ENCODE measurements at places on chromosomes 2 and 18.

GRCh38 chr2:183037074-183037552, 1.1 kb downstream of the NCKAP1 start:
- no peak for DNase-seq

DNA sequence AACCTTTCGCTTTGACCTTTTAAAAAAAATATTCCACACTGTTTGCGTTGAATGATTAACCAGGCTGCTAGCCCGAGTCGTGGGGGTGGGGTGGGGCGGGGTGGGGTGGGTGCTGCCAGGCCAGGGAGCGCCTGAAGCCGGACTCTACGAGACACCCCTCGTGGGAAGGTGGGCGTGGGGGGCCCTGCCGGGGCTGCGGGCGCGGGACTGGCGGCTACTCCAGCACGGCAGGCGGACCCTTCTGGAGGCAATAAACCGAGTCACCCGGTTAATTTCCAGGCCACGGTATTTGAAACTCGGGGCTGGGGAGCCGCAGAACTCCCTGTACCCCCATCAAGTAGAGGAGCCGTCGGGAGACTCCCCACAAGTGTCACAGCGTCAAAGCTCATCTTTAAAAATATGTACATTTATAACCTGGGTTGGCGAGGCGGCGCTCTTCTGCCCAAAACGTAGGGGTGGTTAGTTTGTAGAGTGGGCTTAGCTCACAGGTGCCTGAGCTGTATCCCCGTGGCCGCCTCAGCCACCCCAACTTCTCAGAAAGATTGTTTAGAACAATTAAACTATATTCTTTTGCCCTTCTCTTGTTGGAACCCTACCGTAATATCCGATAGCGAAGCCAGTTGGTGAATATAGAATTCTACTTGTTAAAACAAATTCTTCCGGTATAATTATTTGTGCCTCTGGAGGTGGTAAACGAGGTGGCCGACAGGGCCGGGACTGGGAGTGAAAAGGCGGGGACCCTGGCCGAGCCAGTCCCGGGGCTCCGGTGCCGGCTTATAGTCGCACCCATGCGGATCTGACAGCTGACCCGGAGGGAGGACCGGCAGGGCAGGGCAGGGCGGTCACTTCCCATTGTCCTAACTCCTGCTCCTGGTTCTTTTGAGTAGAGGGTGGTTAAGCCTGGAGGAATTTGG, 1.4 kb downstream of the B3GNT2 start:
- DNase-seq, result no peak

DNA sequence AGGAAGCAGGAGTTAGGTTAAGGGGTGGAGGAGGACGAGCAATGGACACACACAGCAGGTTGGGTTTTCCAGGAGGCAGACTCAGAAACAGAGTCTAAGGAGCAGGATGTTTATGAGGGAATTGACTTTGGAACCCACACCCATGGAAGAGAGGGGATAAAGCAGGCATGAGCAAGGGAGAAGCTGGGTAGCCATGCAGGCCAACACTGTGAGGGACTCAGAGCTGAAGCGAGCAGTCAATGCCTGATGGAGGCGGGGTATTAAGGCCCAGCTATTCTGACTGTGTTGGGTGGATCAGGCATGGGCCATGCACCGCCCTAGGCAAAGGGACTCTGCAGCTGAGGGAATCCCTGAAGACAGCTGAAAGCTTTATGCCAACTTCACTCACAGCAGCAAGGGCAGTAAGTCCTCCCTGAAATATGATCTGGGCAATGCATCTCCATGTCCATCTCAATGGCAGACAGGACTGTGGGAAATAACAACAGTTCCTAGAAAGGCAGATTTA, 37.6 kb downstream of the TEX51 start:
- no peak for DNase-seq

GRCh38 chr2:69083235-69083748, 70.3 kb downstream of the ANTXR1 start:
- DNase-seq, result no peak

DNA sequence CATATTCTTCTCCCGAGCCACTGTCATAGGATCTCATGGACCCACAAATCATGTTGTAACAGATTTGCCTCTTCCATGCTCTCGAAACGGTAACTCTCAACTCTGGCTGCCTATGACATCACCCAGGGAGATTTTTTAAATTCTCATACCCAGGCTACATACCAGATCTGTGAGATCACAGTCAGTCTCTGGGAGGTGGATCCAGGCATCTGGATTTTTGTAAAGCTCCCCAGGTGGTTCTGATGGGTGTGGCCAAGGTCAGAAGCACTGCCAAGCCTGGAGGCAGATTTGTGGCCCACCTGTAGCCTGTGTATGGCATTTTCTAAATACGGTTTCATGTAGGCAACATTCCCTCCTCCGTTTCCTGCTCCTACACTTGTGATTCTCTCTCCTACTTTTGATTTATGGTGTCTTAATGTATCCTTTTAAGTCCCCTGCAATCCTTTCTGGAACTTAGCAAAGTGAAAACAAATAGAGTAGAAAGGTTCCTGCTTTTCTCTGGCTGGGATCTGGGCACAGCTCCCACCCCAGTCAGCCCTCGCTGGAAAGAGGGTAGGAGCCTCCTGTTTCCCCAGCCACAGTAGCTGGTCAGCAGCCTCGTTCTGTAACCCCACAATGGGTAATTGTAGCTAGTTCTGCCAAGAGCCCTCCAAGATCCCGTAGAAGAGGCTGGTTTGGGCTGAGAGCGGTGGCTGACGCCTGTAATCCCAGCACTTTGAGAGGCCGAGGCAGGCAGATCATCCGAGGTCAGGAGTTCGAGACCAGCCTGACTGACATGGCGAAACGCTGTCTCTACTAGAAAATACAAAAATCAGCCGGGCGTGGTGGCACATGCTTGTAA, 96.2 kb downstream of the KLHL29 start:
- no peak for DNase-seq

DNA sequence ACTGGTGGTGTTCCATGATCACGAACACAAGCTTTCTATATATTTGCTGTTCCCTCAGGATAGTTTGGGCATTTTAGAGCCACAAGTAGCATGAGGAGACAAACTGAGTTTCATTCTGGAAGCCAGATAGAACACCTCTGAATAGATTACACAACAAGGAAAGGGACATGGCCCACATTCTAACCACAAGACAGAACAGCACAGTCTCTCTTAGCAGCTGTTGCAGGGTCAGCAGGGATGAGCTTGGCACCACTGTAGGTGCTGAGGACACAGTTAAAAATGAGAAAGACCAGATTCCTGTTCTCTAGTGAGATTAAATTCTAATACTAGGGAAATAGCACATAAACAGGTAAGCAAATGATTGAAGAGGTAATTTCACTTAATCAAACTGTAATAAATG, 235.3 kb downstream of the ZNF407 start:
- no peak for DNase-seq

DNA sequence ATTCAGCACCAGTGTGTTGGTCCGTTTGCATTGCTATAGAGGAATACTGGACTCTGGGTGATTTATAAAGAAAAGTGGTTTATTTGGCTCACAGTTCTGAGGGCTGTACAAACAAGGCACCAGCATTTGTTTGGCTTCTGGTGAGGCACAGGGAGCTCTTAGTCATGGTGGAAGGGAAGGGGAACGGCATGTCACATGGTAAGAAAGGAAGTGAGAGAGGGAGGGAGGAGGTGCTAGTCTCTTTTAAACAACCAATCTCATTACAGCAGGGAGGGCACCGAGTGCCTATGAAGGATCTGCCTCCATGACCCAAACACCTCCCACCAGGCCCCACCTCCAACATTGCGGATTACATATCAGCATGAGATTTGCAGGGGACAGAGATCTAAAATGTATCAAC, 143.9 kb upstream of the DLX2 start:
- DNase-seq, result no peak

- DNase-seq, result no peak
Measured at GRCh38 chr2:150676747-150677383, 189.4 kb upstream of the RND3 start.

- no peak for DNase-seq
Measured at GRCh38 chr2:224086226-224086914, 47.3 kb upstream of the SERPINE2 start.

DNA sequence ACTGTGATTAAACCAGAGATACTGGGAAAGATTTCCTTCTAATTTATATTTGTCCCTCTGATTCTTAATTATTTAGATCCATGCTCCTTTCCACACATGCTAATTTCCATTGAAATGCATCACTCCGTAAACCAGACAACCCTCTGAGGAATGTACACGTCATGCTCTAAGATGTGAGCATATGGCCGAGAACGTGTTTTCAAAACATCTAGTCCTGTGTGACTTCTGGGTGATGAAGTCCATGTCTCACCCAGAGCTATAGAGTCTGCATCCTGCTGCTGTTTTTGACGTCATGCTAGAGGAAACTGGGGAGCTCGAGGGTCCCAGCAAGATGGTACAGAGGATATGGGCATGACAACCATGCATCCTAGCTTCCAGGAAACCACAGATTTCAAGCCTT, 53.6 kb downstream of the CAPN13 start:
- DNase-seq, result no peak

DNA sequence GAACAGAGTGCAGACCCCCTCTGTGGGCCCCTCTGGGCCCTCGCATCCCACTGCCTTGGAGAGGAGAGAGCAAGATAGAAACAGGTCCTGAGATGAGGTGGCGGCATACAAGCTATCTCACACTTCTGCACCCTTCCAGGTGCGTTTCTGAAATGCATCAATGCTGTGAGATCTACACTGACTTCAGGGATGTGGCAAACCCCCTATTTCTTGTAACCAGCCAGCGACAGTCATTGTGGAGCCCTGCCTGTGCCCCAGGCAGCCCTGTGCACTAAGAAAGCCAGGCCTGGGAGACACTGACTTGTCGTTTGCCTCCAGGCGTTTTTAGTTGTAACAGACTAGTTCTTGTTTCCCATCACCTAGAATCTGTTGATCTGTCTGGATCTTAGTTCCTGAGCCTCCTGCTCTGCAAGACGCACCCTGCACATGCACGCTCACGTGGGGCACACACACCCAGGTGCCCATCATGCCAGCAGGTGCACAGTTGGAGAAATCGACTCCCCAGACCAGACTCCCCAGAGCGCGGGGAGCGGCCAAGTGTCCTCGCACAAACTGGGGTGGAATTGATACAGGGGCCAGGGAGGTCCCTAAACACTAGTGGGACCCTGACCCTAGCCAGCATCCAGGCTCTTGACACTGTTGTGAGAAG, 238.0 kb downstream of the FAM210A start:
- DNase-seq, result no peak

GRCh38 chr2:126655051-126655450, 907 bp upstream of the GYPC start:
- no peak for DNase-seq

DNA sequence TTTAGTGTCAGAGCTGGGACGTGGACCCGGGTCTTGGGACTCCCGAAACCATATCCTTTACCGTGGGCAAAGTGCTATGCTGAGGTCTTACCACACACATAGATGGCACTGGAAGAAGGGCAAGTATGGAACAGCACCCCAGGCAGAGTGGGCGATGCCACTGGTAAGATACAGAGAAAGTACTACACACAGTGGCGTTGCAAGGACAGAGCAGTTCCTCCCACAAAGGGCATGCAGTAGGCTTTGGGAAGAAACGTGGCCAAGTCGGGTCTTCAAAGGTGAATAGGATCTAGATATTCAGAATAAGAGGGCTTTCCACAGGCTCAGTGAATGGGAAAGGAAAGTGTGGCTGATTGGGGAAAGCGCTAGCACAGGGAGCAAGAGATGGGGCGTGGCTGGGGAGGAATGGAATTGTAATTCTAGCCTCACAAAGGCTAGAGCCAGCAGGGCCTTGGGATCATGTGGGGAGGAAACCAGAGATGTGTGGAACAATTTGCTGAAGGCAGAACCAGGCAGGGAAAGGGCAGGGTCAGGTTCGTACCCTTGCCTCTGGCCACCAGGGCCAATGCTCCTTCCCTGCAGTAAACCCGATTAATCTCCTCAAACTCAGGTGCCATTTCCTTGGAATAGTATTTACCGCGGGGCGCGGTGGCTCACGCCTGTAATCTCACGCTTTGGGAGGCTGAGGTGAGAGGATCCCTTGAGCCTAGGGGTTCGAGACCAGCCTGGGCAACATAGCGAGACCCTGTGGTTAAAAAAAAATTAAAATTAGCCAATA, 36.0 kb downstream of the PCBP1 start:
- peak; percentile 88 for DNase-seq

DNA sequence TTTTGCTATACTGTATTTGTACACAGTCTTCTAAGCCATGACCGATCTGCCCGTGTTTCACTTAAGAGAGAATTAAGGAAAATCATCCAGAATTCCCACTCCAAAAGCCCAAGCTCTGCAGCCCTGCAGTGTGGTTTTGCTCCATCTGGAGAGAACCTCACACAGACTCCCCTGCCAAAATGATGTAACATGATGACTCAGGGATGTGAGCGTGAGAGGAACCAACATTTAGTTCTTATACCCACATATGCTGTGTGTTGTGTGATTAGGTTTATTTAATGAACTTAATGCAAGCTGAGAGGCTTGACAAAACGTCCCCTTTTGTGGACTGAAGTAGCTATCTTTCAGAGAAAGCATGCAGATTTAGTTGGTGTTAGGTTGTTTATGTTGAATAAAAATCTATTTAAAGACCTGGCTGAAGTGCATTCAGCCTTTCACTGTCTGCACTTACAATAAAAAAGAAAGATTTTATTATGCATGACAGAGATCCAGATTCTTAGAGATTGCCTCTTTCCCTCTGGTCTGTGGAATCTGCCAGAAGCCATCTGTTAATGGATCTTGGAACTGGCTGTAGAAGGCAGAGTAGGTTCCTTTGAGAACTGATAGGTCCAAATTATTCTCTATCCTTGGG, 6.3 kb downstream of the RAB12 start:
- DNase-seq, result peak; percentile 83

DNA sequence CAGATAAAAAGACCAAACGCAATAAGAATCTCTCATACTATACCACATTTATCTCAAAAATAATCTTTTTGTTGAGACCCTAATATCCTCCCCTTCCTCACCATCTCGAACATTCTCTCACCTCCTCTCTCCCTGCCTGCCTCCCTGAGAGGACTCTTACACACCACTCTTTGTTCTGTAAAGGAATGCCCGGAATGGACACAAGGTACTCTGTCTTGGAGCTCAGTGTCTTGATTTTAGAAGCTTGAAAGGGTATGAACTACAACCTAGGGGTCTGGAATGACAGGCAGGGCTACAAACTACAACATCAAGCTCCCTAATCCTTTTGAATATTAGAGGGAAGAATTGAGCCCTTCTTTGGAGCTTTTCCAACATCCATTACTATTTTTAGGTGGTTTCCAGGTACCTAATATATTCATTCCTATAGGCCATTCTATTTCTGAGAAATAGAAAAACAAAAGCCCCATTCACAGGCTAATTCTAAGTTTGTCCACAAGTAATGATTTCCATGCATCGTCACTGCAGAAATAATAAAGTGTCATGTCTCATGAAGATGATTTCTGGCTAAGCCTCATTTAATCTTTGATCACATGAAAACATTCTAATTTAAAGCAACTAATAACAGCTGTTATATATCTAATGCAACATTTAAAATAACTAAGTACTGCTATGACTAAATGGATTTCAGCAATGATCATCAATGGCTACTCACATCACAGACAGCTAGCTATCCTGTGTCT, 60.6 kb downstream of the LRP2 start:
- DNase-seq, result no peak

DNA sequence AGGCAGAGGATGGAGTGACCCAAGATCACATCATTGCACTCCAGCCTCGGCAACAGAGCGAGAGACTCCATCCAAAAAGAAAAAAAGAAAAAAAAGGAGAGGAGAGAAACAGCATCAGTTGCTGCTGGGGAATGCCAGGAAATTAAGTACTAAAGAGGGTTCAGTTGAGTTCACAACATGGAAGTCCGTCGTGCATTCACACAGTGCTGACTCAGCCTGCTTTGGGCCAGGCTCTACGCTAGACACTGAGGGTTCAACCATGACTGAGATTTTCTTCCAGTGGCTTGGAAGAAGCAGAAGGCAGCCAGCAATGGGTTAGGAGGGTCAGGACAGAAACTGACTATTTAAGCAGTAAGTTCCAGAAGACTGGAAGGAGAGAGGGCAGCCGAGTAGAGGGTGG, 108.8 kb downstream of the FMNL2 start:
- DNase-seq, result no peak
